Activated CD4-positive, alpha-beta T cell treated with anti-CD3 and anti-CD28 coated beads, Interleukin-2, amount 50 U/mL, for 24 hours (primary cell): ENCODE measurements at places on chromosomes 2 and 18.

DNA sequence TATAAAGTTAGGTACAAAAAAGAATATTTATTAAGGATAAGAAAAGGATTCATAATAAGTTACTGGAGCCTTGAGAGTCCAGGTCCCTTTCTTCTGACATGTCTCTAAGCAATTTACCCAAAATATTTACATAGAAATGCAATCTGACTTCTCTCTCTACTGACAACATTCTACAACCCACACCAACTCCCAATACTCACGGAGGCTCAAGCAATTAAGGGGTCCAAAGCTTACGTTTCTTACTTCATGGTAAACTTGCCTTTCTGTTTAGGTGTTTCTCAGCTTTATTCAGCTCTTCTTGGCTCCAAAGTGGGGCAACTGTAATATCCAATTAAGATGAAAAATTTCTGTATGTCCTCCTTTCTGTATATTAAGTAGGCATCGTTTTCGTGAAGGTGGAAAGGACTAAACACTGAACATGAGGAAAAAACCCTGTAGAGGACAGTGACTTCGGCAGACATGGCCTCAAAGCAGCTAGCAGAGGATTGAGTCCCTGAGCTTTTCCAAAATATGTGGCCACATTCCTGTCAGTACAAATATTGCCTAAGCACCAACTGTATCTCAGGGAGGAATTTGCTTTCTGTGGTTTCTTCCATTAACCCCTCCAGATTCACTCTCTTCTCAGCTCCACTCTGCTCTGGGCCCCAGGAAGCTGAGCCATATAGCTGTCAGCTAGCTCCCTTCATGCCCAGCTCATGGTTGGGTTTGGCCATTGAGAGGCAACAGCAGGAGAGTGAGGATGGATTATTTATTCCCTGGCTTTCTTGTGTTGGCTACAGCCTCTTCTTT lies 67.9 kb upstream of the GLS start:
- DNase-seq, result no peak

GRCh38 chr2:54899576-54900200 lies 150.6 kb downstream of the RTN4 start:
- DNase-seq, result no peak

- DNase-seq, result no peak
These were observed 57.0 kb downstream of the CUL3 start for GRCh38 chr2:224528171-224528570.

DNA sequence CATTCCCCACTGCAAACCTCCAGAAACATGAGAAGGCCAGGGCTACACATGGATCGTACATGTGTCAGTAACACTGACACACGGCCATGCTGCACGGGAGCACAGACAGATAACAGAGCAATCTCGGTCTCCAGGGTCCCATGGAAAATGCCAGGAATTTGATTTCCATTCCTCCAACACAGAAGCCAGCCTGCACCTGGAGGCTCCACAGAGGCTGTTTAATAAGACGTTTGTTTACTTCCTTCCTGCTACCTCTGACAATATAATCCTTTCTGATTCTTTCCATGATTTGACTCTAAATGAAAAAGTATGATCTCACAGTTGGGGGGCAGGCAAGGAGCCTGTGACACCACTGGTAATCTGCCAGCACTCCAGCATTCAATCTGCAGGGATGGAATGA lies 210.9 kb upstream of the DDX18 start:
- DNase-seq, result no peak

GRCh38 chr2:198315791-198316630 lies 511.6 kb downstream of the PLCL1 start:
- DNase-seq, result no peak

DNA sequence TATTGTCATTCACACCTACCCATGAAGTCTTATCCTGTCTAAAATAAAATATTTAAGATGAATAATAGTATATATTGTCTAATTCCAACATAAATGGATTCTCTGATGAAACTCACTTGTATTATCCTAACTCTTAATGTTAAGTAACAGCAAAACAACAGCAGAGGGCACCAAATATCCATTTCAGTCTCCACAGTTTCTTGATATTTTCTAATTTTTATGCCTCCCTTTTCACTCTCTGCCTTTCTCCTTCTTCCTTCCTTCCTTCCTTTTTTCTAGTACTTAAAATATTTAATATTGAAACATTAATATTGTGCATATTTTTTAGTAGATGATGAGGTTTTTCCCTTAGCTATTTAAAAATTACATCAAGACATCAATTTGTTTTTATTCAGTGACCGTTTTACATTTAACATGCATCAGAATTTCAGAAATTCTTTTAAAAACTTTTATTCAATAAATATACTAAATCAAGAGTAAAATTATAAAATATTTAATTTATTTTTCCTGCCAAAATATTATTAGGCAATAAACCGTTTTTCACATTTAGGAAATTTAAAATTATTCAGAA lies 97.6 kb downstream of the WDR7 start:
- no peak for DNase-seq

- no peak for DNase-seq
These were observed 5.1 kb downstream of the KIF3C start for GRCh38 chr2:25976983-25977741.

- no peak for DNase-seq
These were observed 91.9 kb upstream of the KCNE4 start for GRCh38 chr2:222960126-222960525.

- DNase-seq, result no peak
These were observed 684.2 kb downstream of the EPHA4 start for GRCh38 chr2:220887876-220888275.

DNA sequence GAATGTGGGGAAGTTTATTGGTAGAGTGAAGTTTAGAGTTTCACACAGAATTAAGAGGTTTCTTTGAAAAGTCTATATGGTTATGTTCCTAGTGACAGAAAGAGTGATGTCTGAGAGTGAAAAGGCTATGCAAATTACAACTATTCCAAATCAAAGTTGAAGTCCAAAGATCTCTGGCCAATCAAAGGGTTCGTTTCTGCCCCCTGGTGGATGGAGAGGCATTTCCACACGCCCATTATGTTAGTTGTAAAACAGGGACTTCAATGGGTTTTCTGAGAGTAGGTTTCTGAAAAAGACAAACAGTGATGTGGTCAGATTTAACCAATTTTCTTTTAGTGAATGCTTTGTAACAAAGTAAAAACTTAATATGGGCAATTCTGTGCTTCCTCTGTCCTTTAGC lies 441.5 kb upstream of the POU3F3 start:
- no peak for DNase-seq

DNA sequence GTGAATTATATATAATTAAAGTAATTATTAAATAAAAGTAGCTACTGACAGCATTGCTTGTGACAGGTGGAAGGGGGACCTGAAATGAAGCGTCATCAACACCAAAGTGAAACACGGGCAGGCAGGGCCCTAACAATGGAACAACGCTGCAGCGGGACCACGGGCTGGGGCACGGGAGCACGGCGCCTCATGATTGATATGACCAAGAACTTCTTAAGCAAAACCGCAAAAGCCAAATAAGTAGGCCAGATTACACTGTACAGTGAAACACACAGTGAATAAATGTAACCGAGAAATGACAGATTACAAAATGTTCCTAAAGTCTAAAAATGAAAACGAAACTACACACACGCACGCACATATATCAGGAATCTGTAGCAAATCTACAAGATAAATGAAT lies 81.4 kb downstream of the SNTG2 start:
- DNase-seq, result no peak

GRCh38 chr2:23791030-23791429 lies 135.9 kb downstream of the ATAD2B start:
- DNase-seq, result no peak

- DNase-seq, result no peak
These were observed 443 bp downstream of the CPSF3 start for GRCh38 chr2:9423922-9424272.

GRCh38 chr2:157803476-157803875 lies 72.7 kb downstream of the ACVR1 start:
- no peak for DNase-seq

DNA sequence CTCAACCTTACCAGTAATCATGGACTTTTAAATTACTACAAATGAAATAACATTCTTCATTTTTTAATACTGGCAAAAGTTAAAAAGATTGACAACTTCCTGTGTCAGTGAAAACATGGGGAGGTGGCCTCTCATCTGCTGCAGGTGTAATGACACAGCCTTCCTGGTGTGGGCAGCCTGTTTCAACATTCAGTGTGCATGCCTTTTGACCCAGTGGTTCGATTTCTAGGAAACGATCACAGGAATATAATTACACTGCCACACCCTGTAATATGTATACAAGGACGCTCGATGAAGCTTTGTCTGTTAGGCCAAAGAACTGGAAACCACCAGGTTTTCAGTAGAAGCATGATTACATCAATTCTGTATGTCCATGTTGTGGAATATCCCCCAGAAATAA lies 68.7 kb downstream of the MTHFD2 start:
- DNase-seq, result peak; percentile 12

- DNase-seq, result no peak
These were observed 234.9 kb upstream of the RASGRP3 start for GRCh38 chr2:33241581-33241980.

DNA sequence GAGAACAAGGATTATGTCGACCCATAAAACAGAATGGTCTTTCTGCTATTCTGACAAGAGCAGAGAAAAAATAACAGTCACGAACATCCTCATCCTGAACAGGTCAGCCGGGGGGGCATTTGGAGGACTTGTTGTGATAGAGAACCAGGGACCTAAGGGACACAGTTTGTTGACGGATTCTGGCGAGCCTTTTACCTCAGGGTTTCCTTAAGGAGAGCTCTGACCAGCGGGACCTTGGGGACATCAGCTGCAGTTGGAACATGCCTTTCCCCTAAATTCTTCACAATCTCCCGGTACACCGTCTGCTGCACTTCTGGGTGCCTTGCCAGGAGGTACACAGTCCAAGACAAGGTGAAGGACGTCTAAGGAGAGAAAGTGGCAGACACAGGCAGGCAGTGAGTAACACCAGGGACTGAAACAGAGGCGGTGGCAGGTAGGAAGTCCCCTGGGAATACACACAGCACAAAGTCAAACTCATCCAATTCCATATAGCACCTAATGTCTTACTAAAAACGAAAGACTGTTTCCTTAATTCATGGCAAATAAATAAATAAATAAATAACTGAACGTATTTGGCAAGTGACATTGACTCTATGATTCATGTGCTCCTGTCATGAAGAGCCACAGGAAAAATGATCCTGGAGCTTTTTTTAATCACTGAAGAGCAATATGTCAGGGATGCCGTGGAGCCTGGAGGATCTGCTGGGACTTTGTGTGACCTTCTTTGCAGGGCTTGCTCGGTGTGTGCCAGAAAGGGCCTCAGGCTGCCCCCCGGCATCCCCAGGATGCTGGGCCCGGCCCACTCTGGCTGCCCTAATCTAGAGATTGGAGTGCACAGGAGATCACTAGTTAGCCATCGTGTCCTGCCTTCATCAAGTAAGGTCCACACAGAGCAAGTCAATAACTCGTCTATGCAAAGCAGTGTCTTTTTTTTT lies 24.7 kb downstream of the CYP27C1 start:
- no peak for DNase-seq

DNA sequence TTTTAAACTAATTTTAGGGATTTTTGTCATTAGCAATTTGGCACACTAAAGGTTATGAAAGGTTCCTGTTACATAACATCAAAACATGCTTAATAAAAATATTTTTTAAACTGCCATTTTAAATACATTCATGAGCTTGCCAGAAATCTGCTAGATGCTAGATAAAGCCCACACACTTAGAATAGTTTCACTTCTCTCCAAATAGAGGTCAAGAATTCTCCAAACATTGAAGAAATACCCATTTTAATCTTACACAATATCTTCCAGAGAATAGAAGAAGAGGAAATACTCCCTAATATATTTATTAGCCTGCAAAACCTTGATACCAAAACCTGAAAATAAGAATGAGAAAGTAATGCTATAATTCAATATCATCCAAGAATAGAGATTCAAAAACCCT lies 247.5 kb downstream of the PTH2R start:
- no peak for DNase-seq

GRCh38 chr2:215604606-215605005 lies 168.7 kb upstream of the FN1 start:
- no peak for DNase-seq

DNA sequence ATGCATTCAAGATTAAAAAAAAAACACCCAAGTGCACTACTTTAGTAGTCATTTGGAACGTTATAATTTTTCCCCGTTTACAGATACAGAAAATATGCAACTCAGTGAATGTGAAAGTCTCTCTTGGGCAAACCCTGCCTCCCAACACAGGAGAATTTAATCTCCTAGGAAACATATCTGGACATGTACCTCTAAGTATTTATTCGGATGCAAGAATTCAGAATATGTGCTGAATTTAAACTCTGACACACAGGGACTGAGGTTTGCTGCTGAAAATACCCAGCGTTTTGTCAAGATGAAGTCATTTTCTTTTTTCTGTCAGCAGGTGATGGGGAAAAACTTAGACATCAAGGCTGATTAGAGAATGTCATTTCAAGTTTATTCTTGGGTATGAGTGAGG lies 105.4 kb downstream of the ACKR3 start:
- no peak for DNase-seq

GRCh38 chr2:209840434-209840833 lies 68.8 kb downstream of the UNC80 start:
- no peak for DNase-seq

- no peak for DNase-seq
These were observed 79.7 kb upstream of the APCDD1 start for GRCh38 chr18:10374636-10375293.

DNA sequence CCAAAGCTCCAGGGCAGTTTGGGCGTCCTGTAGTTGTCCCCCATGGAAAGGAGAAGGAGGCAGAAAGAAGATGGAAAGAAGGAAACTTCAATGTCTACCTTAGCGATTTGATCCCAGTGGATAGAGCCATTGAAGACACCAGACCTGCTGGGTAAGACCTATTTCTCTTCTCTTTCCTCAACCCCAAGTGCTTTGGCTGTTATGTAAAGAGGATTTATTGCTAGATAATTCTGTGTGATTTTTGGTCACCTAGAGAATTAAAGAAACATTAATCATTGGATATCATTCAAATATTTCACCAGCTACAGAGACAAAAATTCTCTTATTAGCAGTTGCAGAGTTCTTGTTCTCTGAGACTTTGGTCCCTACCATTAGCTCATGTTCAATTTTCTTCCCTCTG lies 1.9 kb downstream of the GALNT5 start:
- no peak for DNase-seq

GRCh38 chr2:45180779-45181178 lies 171.5 kb upstream of the SIX2 start:
- DNase-seq, result no peak

DNA sequence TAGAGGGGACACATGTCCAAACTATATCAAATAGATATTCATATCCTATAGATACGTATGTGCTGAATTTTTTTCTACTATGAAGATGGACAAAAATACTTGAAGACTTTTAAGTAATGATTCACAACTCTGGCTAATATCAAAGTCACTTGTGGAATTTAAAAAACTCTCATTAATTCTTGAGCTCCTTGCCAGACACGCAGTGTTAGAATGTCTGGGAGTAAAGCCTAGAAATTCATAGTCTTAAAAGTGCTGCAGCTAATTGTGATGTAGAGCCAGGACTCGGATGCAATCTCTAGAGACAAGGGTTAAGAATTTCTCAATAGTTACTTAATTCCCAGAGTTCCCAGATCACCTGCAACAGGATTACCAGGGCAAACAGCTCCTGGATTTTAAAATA lies 107.4 kb downstream of the ARL6IP6 start:
- no peak for DNase-seq
